NCI-H2171 (cell line): ENCODE measurements at places on chromosomes 7 and 10.

GRCh38 chr10:77537720-77538373 lies 99.8 kb downstream of the KCNMA1 start:
- no peak for DNase-seq

GRCh38 chr10:114925587-114926586 lies 12.1 kb upstream of the TRUB1 start:
- no peak for DNase-seq

DNA sequence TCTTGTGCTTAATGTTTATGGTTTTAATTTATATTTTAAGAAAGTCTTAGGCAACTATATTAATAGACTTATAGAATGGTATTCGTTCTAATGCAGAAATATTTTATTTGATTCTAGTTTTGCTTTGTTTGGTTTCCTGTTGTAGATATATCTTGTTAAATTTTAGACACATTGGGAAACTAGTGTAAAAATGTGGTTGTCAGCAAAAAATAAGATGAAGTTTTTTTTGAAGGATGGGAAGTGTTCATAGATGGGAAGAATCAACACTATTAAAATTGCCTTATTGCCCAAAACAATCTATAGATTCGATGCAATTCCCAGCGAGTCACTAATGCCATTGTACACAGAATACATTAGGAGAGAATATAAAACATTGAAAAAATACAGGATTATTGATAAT lies 278.9 kb downstream of the ZWINT start:
- no peak for DNase-seq

GRCh38 chr7:101919363-101920115 lies 102.1 kb downstream of the CUX1 start:
- DNase-seq: no peak

GRCh38 chr7:100881136-100881535 lies 6.2 kb downstream of the SRRT start:
- DNase-seq: no peak

- no peak for DNase-seq
Measured at GRCh38 chr10:5488272-5489161, 10.9 kb downstream of the CALML5 start.

GRCh38 chr7:135480966-135481597 lies 28.8 kb downstream of the CNOT4 start:
- no peak for DNase-seq

DNA sequence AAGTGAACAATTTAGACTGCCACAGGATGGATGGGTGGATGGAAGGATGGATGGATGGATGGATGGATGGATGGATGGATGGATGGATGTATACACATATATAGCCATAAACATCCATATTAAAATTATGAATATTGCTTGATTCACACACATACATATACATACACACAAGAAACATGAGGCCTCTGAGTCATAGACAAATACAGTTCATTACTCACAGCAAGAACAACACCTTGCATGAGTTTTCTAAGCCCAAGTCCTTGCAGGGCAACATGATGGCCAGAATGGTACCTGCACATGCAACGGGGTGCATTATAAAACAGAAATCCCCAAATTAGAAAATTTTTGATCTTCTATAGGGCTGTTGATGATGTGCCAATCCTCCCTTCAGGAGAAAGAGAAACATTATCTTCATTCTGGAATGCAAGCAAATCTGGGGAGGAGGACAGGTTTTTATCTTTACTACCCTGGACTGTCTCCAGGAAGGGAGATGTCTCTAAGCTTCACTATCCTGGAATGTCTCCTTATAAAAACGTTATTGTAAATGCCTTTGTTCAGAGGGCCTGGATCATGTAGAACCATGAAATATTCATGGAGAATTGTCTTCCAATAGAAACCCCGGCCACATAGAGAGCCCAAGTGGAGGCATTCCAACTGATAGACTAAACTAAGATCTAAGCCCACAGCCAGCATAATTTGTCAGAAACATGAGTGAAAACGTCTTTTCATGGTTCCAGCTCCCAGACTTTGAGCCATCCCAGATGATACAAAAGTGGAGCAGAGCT lies 238.6 kb upstream of the LRRN3 start:
- no peak for DNase-seq

- DNase-seq: no peak
Measured at GRCh38 chr7:130345136-130345535, 520 bp downstream of the CPA5 start.

DNA sequence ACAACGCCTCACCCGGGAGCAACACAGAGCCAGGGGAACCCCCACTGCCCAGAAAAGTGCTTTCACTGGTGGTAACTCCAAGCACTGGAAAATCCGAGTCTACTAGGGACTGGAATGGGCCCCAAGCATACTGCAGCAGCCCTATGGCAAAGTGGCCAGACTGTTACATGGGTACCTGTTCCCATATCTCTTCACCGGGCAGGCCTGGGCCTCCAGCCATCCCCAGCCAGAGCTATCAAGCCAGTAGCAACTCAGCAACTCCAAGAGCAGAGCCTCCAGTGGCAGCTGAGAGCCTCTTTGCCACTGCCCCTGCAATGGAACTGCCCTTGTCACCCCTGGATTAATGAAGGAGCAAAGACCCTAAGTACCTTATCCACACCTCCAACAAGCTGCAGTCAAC lies 73.5 kb downstream of the HBP1 start:
- no peak for DNase-seq

DNA sequence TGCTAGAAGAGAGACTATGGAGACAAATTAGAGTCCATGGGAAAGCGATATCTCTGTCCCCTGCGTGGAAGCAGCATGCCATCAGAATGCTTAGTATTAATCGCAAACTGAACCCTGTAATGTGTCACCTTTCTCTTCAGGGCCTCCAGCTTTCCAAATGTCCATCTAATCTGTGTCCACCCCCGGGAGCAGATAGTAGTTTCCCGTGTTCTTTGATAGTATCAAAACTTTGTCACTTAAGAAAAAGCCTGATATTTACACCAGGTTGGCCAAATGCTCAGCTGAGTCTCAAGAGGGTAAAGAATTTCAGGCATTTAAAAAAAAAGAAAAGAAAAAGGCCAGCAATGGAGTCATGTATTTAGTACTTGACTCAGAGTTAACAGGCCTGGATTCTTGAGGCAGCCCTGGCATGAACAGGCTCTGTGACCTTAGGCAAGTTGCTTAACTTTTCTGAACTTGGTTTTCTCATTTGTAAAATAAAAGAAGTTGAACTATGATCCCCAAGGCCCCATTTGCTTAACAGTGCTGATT lies 10.4 kb upstream of the GSAP start:
- DNase-seq: no peak

DNA sequence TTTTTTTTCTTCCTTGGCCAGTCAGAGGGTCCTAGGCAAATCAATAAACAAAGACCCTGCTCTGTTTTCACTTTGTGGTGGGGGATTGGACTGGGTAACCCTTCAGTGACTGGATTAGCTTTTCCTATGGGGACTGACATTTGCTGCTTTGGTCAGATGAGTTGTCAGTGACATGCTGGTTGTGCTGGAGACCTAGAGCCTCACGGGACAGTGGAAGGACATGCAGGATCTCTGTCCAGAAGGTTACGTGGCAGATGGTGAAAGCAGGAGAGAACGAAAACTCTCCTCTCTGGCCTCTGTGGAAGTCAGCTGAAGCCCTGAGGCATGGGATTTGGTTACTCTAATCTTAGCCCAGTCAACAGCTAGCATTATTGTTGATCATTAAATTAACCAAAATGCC lies 90.0 kb upstream of the BMPER start:
- DNase-seq: no peak

GRCh38 chr10:89210794-89211425 lies 3.8 kb upstream of the CH25H start:
- DNase-seq: no peak

- DNase-seq: no peak
Measured at GRCh38 chr10:131810805-131811629, 89.8 kb upstream of the PPP2R2D start.

DNA sequence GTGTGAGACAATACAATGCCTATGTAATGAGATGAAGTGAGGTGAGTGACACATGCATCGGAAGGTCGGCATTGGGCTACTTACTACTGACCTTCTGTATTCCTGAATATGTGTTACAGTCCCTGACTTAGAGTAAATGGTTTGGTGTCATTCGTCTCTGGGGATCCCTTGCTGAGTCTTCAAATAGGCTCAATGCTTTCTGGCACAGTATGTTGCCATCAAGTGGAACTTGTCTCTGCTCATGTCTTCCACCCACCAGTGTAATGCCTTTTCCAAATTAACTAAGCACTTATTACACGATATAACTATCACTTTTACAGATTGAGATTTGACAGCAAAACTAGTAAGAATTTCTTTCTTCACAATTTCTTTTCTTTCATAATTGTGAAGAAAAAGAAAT lies 10.9 kb downstream of the CUL2 start:
- DNase-seq: no peak

DNA sequence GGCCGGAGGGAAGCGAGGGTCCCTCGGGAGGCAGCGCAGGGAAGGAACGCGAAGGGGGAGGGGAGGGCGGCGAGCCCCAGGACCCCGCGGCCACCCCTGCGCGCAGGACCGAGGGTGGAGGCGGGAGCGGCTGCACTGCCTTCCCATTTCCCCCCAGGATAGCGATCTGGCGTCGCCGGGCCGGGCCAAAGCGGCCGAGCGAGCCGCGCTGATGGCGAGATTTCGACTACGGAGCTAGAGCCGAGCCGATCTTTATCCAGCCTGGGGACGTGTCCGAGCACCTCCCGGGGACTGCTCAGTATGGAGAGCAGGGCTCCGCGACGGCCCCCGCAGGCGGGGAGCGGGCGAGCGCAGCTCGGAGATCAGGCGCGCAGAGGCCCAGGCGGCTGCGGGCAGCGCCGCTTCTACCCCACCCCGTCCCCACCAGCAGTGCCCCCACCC lies 590 bp upstream of the CRTAC1 start:
- DNase-seq: no peak

DNA sequence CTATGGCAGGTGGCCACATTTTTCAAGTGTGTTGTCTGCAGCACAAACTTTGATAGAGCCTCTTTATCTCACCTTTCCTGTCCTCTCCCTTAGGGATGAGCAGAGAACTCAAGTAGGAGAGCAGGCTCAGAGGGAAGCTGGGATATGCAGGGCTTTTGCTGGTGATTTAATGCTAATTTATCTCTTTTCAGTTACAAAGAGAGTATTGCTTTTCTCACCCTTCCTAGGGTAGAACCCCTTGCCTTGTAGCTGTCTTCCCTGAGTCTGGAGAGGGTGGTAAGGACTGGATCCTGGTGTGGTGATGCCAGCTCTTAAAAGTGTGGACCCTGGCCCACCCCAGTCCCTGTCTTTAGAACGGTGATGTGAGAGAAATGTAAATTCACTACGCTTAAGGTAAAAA lies 1061.4 kb downstream of the TYW1 start:
- no peak for DNase-seq

- DNase-seq: no peak
Measured at GRCh38 chr10:30387646-30388243, 38.7 kb upstream of the MTPAP start.

- DNase-seq: no peak
Measured at GRCh38 chr7:113371416-113372043, 253.2 kb upstream of the SMIM30 start.

GRCh38 chr7:28627896-28628295 lies 215.6 kb downstream of the CREB5 start:
- no peak for DNase-seq

GRCh38 chr7:22783421-22783820 lies 39.2 kb downstream of the TOMM7 start:
- DNase-seq: no peak

DNA sequence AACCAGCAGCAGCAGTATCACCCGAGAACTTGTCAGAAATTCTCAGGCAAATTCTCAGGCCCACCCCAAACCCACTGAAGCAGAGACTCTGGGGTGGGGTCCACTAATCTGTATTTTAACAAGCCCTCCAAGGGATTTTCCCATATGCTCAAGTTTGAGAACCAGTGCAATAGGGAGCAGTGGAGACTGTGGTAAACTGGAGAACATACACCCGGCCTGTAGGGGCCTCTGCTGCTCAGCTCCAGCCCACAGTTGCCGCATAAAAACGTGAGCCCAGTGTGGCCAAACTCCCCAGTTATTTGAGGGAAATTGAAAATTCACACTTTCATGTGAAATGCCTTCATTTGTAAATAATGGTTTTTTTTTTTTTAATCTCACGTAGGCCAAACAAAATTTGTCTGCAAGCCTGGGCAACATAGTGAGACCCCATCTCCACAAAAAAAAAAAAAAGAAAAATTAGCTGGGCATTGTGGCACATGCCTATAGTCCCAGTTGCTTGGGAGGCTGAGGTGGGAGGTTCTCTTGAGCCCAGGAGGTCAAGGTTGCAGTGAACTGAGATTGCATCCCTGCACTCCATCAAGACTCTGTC lies 97.6 kb upstream of the ZMIZ1 start:
- DNase-seq: no peak

GRCh38 chr7:49037346-49038210 lies 113.2 kb downstream of the CDC14C start:
- DNase-seq: no peak

DNA sequence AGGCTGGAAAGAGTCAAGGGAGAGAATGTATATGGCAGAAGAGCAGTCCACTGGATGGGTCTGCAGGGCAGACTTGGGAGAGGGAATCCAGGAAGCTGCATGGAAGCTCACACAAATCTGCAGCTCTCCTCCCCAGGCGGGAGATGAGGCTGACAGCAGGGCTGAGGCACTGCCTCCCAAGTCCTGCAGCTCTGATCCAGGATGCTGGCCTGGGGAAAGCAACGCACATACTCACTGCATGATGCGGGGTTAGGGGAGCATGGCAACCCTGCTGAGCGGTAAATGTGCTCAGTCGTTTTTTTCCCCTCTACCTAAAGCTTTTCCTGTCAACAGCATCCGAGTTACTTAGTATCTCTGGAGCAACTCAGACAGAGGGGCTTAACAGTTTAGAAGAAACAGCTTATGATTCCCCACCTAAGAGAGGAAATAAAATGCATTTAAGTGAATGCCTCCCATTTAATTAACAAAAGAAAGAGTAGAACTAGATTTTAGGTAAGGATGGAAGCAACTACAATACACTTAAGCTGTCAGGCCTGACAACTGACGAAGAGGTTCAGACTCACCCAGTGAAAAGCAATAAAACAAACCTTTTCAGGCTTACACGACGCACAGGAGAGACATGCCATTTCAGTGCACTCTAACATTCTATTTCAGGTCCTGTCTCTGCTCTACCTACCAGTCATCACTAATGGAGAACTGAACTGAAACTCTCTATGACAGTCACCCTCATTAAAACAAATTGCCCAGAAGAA lies 37.0 kb downstream of the CHCHD3 start:
- no peak for DNase-seq

GRCh38 chr10:99685597-99685967 lies 26.3 kb downstream of the ENTPD7 start:
- no peak for DNase-seq

GRCh38 chr7:101725921-101726320 lies 91.5 kb upstream of the CUX1 start:
- DNase-seq: peak; percentile 31

DNA sequence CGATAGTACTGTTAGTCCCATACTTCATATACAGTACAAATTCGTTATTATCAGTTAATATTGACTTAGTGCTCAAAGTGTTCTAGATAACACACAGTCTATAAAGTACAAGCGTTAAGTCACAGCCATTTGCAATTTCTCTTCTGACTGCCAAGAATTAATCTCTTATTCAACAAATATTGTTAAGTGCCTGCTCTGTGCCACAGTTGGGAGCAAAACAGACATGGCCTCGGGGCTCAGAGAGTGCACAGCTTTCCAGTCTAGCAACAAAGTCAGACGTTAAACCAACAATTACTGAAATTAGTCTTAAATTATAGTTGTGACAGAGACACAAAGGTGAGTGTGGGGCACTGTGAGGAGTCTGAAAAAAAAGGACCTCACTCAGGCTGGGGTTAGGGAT lies 113.0 kb upstream of the DPP6 start:
- DNase-seq: no peak
